HAP-1 (cell line): ENCODE measurements at places on chromosomes 13 and 19.
A peak's percentile ranks its signal among the peaks of the same experiment; 100 is the strongest.

DNA sequence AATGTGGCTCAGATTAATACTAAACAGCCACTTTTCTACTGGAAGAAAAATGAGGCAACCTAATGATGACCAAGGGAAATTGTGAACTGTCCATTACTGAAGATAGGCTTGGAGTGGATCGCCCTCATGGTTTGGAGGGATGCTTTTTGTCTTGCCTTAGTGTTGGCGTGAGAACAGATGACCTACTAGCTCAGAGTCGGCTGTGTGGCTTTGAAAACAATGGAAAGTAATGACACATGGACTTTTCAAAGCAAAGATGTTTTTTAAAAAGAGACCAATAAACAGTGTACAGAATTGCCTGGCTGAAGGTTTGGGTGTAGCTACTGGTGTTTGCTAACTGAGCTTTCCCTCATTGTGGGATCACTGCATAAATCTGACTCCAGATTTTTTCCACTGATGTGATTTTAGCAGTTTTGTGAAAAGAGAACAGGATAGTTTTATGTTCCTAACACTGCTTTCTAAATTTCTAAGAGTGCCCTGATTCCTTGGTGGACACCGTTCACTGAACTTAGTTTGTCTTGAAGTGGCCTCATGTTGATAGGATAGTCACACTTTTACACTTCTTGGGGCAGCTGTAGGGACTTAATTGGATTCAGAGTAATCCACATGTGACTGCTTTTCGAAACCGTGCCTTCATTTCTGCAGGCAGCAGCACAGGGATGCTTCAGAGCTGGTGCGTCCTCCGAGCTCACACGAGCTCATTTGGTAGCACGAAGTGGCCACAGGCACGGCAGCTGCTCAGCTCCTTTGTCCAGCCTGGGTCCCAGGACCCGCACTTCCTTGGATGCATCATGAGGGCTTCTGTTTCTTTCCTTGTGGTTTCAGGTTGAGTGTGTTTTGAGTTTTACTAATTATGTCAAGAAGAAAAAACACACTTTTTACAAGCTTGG lies 4.3 kb downstream of the CEBPG start:
- DNase-seq, result no peak

DNA sequence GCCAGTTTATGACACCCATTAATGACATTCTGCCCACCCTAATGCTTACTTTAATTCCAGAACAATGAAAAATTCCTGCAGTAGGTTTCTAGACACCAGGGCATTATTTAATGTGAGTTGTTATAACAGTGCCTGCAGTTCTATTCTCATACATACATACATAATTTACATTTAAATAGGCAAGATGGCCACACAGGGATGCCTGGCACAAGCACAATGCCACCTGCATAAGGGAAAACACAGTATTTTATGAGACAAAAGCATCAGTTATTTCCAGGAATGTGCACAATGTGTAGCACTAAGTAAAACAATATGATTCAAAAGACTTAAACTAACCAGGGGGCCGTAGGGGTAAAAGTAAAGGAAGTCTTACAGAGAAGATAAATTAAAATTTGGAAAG lies 243.9 kb upstream of the SPRY2 start:
- DNase-seq, result peak; percentile 82

DNA sequence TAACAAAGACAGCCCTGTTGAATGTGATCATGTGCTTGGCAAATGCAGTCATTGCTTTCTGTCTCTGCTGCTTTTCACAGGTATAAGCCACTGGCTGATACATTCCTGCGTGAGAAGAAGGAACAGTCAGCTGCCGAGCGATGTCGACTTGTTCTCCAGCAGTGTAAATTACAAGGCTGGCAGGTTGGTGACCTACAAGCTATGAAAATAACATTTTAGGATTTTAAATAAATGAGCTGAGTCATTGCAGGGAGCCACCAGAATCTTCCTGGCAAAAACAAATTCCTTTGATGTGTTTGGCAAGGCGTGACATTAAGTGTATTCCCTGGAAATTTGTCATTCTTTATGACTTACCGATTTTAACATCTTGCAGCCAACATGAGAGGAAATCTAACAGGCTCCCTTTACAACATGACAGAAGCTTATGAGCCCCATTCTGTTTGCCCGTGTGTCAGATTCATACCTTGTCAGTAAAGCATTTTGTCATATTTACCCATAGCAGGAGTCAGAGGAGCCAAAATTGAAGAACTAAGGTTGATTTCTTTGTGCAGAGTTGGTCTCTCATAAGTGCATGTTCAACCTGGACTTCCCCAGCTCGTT lies 471.4 kb downstream of the MYO16 start:
- DNase-seq, result no peak

- no peak for DNase-seq
These were observed 503.1 kb downstream of the FOXO1 start for GRCh38 chr13:40163066-40164000.

DNA sequence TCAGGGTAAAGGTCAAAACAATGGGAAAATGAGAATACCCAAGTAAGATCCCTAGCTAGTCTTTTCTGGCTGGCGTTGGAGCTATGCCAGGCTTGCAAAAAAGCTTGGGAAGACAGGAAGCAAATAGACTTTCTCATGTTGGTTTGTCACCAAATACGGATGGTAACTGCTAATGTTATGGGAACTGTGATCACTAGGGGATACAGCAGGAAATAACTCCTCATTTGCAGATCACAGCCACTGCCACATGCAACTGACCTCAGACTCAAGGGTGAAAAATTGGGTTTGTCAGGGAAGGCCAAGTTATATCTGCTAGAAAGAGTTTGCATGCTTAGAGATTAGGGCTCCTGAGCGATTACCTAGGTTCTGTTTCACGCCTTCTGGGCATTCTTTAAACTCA lies 162.9 kb downstream of the NHLRC3 start:
- no peak for DNase-seq

DNA sequence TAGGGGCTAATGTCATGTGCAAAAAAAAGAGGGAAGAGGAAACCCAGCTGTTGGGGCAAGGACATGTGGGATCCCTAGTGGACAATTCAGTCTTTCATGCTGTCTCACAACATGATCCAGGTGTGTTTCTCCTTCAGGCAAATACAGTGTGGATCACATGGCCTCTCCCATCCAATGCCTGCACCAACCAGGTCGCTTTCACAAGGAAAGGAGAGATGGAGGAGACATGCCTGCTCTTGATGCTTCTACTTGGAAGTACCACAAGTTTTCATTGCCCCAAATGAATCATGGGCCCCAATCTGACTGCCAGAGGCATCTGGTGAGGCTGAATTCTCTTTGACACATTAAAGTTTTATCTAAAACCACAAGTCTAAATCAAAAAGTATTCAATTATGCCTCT lies 82.1 kb downstream of the DLEU7 start:
- no peak for DNase-seq

DNA sequence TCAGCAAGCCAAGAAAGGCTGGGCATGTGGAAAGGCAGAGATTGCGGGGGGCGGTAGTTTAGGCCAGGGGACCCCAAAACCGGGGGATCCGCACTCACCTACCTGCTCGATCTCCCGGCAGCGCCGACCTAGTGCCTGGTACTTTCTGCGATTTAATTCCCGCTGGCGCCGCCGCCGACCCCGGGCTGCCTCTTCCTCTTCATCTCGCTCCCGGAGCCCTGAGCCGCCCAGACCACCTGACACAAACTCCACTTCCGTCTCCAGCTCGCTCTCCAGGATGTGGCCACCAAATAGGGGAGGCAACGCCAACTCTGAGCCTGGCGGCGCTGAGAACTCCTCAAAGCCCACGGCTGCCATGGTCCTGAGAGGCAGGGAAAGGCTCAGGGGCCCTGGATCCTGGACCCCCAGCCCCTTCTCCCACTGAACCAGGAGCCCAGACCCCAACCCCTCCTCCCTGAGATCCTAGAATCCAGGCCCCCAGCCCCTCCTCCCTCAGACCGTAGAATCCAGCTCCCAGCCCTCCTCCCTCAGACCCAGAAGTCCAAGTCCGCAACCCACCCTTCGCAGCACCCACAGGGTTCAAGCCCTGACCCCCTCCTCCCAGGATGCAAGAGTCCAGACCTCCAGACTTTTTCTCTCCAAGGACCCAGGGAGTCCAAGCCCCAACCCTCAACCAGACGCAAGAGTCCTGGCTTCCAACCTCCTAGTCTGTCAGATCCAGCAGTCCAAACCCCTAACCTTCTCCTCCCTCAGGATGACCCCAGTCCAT lies 933 bp downstream of the TFPT start:
- DNase-seq, result peak; percentile 70

GRCh38 chr19:39179754-39180153 lies 17.0 kb upstream of the NCCRP1 start:
- DNase-seq, result no peak

DNA sequence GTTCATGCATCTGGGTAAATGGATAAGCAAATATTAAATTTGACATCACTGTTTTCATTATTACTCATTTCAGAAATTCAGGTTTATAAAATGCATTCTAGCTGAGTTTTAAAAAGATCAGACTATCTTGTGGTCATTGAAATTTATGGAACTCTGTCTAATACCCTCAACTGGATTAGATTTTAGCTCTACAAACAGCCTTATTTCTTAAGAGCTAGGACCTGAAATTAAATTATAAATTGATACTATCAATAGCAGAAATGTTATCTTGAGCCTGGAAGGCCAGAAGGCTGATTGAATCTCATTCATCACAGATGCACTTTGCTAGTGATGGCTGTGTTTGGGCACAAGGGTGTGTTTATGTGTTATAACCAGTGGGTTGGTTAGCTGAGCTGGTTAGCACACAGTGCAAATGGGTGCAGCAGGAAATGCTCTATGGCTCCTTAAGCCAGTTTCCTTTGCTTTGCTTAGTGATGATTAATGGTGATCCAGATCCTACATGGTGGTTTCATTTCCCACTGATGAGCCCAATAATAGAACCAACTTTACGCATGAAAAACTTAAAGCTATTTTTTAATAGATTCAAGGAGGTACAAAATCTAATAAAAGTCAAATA lies 310.8 kb upstream of the KLF12 start:
- no peak for DNase-seq

DNA sequence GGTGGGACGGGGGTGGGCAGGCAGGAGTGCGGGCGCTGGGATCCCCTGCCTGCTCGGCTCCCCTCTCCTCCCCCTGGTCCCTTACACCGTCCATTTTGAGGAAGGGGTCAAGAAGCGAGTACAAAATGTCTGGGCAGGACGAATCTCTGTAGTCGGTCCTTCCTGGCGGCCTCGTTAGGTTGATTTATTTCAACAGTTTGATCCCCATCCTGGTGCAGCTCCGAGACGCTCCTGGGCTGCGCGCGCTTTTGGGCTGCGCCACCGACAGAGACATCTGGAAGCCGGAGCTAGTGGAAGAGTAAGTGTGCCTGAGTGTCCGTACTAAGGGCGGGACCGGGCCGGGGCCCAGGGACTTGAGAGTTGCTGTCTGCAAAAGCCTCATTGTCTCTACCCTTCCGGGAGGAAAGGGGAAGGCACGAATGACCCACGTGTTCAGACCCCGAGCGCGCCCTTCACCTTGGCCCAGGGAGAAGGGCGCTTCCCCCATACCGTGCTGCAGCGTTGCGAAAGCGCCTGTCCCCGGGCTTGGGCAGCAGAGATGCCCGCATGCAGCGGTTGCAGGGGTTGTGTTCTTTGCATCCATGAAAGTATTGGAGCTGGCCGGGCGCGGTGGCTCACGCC lies 1.8 kb downstream of the ZNF114 start:
- peak; percentile 88 for DNase-seq

DNA sequence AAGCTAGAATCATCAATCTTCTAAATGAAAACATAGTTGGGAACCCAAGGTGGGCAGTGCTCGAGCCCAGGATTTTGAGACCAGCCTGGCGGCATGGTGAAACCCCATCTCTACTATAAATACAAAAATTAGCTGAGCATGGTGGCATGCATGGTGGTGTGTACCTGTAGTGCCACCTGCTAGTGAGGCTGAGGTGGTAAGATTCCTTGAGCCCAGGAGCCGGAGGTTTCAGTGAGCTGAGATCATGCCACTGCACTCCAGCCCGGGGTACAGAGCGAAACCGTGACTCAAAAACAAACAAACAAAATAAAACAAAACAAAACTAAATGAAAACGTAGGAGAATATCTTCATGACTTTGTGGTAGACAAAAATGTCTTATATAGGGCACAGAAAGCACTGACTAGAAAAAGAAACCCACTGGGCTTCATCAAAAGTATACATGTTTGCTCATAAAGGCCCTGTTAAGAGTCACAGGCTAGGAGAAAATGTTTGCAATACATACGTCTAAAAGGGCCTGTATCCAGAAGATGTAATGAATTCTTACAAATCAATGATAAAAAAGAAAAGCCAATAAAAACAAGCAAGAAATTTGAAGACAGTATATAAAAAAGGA lies 353.6 kb downstream of the FGF9 start:
- no peak for DNase-seq

DNA sequence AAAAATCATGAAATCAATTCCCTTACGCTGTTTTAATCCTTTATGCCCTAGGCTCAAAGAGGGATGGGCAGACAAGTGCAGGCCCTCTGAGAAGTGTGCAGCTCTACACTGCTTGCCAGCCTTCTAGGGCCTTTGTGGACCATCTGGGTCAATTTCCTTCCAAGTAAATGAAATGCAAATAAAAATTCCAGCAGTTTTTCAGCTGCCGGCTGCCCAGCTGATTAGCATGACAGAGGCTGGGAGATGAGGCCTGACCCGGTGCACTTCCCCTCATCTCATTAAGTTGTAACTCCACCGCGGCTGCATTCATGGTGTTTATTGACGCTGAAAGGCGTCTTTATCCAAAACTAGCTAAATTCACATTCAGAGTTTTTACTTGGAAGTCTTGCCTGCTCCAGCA lies 47.5 kb upstream of the GSX1 start:
- peak; percentile 82 for DNase-seq

GRCh38 chr13:33014291-33014690 lies 1.9 kb upstream of the KL start:
- no peak for DNase-seq

DNA sequence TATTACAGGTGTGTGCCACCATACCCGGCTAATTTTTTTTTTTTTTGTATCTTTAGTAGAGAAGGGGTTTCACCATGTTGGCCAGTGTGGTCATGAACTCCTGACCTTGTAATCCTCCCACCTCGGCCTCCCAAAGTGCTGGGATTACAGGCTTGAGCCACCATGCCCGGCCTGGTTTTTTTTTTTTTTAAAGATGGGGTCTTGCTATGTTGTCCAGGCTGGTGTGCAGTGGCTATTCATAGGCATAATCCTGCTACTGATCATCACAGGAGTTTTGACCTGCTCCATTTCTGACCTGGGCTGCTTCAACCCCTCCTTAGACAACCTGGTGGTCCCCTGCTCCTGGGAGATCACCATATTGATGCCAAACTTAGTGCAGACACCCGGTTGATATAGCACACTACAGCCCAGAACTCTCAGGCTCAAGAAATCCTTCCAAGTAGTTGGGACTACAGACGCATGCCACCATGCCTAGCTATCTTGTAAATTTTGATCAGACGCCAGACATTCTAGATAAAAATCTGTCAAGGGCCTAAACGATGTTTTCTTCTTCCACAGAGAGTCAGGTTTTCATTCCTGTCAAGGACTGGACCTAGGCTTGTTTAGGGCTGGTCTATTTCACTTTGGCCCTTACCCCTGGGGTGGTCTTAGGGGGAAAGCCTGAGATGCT lies 9.5 kb downstream of the PLAUR start:
- no peak for DNase-seq

- DNase-seq, result peak; percentile 71
These were observed 21.7 kb upstream of the LAMP1 start for GRCh38 chr13:113275387-113275786.
